Activated CD8-positive, alpha-beta memory T cell treated with anti-CD3 and anti-CD28 coated beads, Interleukin-2, amount 50 U/mL, for 4 hours (primary cell): ENCODE measurements at places on chromosomes 7 and 10.

- no peak for DNase-seq
These were observed 135.4 kb upstream of the KMT2E start for GRCh38 chr7:104878577-104878976.

- no peak for DNase-seq
These were observed 441 bp downstream of the FZD8 start for GRCh38 chr10:35641676-35642034.

DNA sequence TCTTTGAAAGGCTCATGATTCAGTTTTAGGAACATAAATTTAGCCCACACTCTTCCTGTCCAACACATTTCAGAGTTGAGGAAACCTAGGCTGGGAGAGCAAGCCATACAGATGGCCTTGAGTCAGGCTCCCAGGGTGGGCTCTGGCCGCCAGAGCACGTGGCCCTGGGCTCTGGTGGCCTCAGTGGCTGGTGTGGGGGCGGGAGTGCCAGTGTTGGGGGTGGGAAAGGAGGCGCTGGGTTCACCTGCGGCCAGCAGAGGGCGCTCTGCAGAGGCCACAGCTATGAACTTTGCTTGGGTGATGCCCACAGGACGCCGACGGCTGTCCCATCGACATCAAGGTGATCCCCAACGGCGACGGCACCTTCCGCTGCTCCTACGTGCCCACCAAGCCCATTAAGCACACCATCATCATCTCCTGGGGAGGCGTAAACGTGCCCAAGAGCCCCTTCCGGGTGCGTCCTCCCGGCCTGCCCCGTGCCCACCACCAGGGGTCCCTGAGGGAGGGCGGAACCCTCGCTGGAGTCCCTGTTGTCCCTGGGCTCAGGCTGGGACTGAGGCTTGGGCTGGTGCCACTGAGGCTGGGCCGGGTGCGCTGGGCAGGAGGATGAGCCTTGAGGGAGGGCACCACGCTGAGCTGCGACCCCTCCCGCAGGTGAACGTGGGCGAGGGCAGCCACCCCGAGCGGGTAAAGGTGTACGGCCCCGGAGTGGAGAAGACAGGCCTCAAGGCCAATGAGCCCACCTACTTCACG, 11.9 kb downstream of the FLNC start:
- peak; percentile 53 for DNase-seq

DNA sequence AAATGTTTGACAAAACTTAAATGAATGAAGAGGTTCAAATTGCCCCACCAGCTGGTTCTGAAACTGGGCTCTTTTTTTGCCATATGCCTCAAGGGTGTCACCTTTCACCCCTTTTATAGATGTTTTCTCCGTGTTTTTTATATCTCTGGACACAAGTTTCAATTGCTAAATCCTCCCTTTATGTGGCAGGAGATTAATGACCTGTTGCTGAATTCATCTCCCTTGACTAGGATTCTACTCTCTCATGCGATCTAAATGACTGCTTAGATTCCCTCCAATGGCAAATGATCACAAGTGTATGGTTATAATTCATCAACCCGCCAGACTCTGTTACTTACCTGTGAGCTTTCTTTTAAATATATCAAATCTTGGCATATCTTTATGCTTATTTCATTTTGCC, 677.0 kb upstream of the POT1 start:
- no peak for DNase-seq

- DNase-seq: no peak
These were observed 236.6 kb upstream of the MKLN1 start for GRCh38 chr7:131090886-131091692.

DNA sequence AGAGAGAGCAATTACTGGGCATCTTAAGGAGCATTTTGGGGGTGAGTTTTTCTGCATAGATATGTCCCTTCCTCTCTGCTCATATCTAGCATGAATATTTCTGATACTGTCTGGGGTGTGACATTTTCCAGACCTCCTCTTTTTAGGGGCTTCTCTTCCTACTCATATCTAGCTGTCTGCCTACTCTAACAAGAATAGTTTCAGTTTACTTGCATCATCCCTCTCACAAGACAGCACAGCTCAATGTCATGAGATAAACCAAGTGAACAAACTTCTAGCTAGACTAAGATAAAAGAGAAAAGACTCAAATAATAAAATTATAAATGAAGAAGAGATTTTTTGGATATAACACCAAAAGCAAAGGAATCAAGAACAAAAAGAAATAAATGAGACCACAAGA, 419.5 kb upstream of the SORCS1 start:
- DNase-seq: no peak

DNA sequence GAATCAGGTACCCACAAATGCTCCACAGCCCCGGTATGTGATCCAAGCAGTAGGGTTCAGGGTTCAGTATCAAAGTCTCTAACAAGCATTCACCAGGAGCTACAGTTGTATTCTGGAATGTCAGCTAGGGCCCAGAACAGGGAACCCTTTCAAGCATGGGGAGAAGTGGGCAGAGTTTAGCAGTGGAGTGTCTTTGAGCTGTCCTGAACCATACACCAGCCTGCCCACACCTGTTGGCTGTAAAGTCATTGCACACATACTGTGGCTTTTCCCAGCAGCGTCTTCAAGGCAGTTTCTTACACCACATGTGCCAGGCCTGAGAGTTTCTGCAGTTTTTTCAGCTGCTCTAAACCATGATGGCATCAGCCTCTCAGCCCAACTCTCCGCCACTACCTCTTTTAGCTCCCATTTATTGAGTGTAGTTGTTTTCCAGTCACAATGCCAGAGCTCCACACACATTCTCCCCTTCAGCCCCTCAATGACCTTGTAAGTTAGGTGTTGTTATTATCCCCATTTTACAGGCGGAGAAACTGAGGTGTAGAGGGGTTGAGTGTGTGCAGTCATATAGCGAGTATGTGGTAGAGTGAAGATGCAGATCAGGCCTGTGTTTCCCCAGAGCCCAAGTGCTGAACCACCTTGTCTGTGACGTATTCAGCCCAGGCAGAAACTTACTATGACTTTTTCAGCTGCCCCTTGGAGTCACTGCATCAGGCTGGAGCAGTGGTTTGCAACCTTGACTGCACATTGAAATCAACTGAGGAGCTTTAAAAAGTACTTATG, 83.1 kb downstream of the CHN2 start:
- no peak for DNase-seq
